ENCODE measurements at places on chromosomes 1 and 21.

GRCh38 chr1:50750021-50750619 lies 209.9 kb downstream of the FAF1 start:
- H3K27ac ChIP-seq: no peak overlapping the region
- H3K4me3 ChIP-seq: no peak overlapping the region
- no peaks in the 10 kb centered on the region for H3K27me3 ChIP-seq
- H3K4me1 ChIP-seq: no peaks in the 10 kb centered on the region

GRCh38 chr1:164524810-164525209 lies 34.2 kb upstream of the PBX1 start:
- H3K36me3 ChIP-seq: no peaks in the 10 kb centered on the region
- no peak overlapping the region for H3K4me3 ChIP-seq
- H3K4me1 ChIP-seq: no peaks in the 10 kb centered on the region

- no peak overlapping the region for H3K27ac ChIP-seq
- H3K36me3 ChIP-seq: no peaks in the 10 kb centered on the region
- H3K4me1 ChIP-seq: peaks cover 15% of the 10 kb centered on the region
- H3K4me3 ChIP-seq: no peak overlapping the region
- DNase-seq: no peak
These were observed 41.6 kb downstream of the MATN1 start for GRCh38 chr1:30681782-30682181.

DNA sequence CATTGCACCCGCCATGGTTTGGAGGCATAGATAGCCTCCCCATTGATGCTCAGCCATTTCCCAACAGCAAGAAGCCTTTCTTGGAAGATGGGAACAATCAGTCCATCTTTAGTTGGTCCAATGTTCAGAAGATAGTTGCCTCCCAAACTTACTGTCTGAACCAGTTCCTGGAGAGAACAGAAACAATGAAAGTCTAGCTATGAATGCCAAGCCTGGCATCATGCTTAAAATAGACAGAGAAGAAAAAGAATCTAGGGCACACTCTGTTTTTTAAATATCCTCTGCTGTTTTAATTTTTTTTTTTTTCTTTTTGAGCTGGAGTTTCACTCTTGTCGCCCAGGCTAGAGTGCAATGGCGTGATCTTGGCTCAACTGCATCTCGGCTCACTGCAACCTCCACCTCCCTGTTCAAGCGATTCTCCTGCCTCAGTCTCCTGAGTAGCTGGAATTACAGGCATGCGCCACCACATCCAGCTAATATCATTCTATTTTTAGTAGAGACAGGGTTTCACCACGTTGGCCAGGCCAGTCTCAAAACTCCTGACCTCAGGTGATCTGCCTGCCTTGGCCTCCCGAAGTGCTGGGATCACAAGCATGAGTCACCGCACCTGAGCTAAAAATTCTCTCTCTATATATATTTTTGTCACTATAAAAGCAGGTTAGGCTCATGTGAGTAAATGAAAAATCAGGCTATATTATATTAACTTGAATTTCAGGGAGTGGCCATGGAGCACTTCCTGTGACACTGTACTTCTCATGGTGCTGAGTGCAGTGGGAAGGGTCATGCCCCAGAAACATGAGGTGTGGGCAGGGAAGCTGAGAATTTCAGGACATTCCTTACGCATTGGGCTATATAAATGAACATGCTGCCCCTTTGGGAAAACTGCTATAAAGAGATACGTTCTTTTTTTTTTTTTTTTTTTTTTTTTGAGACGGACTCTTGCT lies 19.1 kb downstream of the FUCA1 start:
- no peak for DNase-seq
- no peak overlapping the region for H3K27ac ChIP-seq
- peaks cover 32% of the 10 kb centered on the region for H3K36me3 ChIP-seq
- no peaks in the 10 kb centered on the region for H3K4me1 ChIP-seq
- H3K4me3 ChIP-seq: no peak overlapping the region
- H3K27me3 ChIP-seq: no peaks in the 10 kb centered on the region

GRCh38 chr1:183871142-183871541 lies 66.2 kb downstream of the RGL1 start:
- H3K4me1 ChIP-seq: peaks cover 3% of the 10 kb centered on the region
- no peak overlapping the region for H3K27ac ChIP-seq
- no peak for DNase-seq
- no peaks in the 10 kb centered on the region for H3K27me3 ChIP-seq

- H3K4me3 ChIP-seq: no peak overlapping the region
- H3K27ac ChIP-seq: no peak overlapping the region
- no peaks in the 10 kb centered on the region for H3K4me1 ChIP-seq
- no peak for DNase-seq
- no peaks in the 10 kb centered on the region for H3K36me3 ChIP-seq
These were observed 22.7 kb upstream of the SYT6 start for GRCh38 chr1:114176366-114176765.
